ENCODE measurements at places on chromosomes 12 and 14. TPM values are rescaled to one million over a fixed set of nuclear protein-coding genes. Genes with fewer than 3 reads are reported as not detected.

The MLXIP gene
- total RNA-seq: 44.4 TPM

GRCh38 chr12:11739980-11740577 is 90.6 kb downstream of the ETV6 start:
- DNase-seq: no peak

- DNase-seq: no peak
Observed at GRCh38 chr14:103502877-103503276, 19.8 kb downstream of the CKB start.

The TAS2R7 gene
- total RNA-seq: not detected

GRCh38 chr12:127438512-127439244 is 828.3 kb upstream of the TMEM132C start:
- DNase-seq: no peak
